ENCODE measurements at places on chromosomes 1 and 21.

DNA sequence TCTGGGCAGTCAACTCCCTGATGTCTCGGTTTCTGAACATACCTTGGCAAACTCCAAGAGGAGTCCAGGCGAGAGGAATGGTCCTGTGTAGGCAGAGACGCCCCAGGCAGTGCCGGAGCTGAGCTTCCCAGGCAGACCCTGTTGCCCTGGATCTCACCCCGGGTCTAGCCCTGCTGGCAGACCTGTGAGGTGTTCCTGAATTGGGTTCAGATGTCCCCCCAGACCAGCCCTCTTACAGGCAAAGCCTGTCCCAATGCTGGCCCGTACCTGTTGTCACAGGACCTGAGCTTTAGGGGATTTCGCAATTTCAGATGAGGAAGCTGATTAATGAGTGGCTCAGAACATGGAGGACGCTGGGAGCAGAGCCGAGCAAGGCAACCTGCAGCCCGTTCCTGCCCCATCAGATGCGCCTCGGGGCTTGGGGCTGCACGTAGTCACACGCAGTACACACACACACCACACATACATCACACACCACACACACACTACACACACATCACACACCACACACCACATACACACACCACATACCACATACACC lies 38.5 kb upstream of the PDE9A start:
- peak; percentile 27 for DNase-seq

DNA sequence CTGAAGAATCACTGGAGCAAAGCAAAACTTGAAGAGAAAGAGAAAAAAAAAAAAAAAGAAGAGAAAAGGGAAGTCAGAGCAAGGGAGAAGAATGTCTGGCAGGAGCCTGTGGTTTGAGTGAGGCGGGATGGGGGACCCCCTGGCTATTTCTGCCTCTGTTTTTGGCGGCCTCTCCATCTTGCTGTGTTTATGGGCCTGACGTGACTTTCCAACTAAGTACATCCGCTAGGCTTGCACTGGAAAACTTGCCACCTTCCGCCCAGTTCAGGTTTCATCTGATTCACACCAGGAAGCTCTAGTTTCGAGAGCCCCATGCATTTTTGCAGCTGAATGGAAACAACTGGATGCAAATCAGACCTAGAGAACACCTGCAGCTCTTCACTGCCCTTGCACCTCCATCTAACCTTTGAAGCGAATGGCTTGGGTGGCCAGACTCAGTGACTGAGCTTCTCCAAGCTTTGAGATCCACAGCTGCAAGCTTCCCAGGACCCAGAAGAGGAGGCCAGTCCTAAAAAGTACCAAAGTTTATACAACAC lies 28.0 kb downstream of the TBX15 start:
- no peak for DNase-seq

GRCh38 chr1:10117132-10117531 lies 84.4 kb downstream of the UBE4B start:
- no peak for DNase-seq

- no peak for DNase-seq
Observed at GRCh38 chr1:53367503-53368313, 39.8 kb upstream of the LRP8 start.

DNA sequence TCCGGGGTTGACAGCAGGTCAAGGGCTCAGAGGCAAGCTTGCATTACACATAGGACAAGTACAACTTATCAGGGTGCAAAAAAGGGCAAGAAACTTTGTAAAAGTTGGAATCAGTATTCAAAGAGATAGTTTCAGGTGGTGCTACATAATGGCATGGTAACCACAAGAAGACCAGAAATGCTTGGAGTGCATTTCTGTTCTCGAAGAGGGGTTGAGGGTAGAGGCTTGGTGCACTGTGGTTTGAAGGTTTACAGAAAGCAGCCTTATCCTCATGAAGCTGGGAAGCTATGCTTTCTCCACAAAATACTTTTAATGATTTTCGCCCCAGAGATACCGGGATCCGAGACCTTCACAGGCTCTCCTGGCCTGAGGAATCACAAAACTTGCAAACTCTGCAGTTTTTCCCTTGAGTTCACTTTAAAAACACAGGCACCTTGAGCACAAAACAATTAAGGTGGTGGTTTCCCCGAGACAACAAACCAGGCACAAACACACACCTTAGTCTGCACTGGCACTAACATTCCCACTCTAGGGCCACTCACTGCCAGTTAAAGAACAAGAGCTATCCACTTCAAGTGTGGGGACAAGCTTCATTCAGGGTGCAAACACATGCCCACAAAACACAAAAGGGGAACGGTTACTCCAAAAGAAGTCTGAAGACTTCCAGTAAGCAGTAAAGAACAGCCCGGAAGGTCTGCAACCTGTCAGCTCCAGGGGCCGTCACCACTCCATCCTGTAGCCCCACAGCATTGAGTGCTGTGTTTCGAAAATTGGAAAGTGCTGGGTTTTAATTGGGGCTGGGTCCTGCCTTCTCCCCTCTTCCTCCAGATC lies 29.8 kb upstream of the NFIA start:
- DNase-seq = no peak

GRCh38 chr21:31184459-31184858 lies 146.2 kb upstream of the KRTAP19-8 start:
- peak; percentile 55 for DNase-seq

- no peak for DNase-seq
Observed at GRCh38 chr1:111392460-111392945, 35.0 kb downstream of the OVGP1 start.

DNA sequence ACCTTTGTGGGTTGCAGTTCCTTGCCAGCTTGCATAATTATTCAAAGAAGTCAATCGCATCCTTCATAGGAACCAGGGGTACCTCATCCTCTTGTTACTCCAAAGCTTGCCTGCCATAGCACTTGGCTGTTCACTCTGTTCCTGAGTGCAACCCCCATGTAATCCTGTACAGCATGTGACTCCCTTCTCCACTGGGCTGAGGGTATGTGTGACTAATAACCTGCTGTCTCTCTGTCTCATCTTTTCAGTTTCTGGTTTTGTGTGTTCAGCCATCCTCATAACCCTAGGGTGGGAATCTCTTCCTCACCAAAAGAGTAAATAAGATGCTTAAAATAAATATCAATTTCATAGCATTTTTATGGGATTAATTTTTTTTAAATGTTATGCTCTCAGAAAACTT lies 351.9 kb downstream of the S1PR1 start:
- DNase-seq = no peak

Data from activated CD4-positive, alpha-beta T cell treated with anti-CD3 and anti-CD28 coated beads, Interleukin-2, amount 50 U/mL, for 24 hours (primary cell).